ENCODE measurements at places on chromosomes 1 and 21.

GRCh38 chr1:20787840-20788795, 1.0 kb upstream of the HP1BP3 start:
- peak; percentile 23 for DNase-seq

DNA sequence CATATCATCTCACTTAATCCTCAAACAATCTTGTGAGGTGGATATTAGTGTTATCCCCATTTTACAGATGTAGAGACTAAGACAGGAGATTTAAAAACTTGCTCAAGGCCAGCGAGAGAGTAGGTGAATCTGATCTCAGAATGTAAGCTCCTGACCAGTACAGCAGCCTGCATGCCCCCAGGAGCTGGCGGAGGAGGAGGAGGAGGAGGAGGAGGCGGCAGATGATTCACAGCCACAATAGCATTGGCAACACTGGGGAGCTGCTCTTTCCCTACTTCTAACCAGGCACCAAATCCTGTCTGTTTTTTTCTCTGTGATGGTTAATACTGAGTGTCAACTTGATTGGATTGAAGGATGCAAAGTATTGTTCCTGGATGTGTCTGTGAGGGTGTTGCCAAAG, 243.2 kb downstream of the ATG4C start:
- DNase-seq: no peak

GRCh38 chr1:210477328-210477924, 148.7 kb downstream of the HHAT start:
- DNase-seq: peak; percentile 8

DNA sequence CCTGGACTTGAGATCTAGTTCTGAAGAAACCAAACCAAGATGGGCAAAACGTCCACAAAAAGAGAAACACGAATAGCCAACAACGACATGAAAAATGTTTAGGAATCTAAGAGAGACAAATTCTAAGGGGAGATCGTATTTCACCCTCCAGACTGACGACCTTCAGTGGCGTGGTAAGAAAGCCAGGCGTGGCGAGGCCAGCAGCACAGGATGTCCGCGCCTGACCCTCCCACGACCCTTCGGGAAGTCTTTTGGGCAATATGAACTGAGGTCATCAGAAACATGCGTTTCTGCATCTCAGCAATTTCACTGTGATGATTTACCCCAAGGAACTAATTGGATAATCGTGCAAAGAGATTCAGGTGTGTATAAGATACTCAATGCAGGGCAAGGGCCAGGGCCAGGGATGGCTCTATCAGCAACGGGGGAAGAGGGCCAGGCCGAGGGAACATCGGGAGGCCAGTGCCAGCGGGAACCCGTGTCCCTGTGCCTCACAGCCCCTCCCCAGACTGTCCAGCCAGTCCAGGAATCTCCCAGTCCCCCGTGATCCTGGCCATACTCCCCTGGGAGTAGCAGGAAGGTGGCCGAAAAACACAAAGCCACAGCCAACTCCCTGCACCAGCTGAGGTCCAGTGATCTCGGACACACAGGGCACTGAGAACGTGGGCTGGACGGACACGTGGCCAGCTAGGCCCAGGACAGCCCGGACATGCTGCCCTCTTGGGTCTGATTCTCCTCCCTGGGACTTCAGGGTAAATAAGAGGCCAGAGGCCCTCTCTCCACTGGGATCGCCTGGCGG, 53.6 kb upstream of the ADARB1 start:
- DNase-seq: no peak

- no peak for DNase-seq
Measured at GRCh38 chr1:60874718-60875117, 207.6 kb upstream of the NFIA start.

DNA sequence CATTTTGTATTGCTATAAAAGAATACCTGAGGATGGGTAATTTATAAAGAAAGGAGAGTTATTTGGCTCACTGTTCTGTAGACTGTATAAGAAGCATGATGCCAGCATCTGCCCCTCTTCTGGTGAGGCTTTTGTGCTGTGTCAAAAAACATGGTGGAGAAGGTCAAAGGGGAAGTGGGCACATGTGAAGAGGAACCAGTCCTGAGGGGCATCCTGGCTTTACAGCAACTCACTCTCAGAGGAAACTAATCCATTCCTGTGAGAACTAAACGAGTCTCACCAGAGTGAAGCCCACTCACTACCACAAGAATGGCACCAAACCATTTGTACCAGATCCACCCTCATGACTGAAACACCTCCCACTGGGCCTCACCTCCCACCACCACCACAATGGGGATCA, 18.8 kb upstream of the SELP start:
- no peak for DNase-seq

- no peak for DNase-seq
Measured at GRCh38 chr1:44616284-44616990, 57.8 kb downstream of the TMEM53 start.

GRCh38 chr21:42579456-42580075, 65.9 kb downstream of the SLC37A1 start:
- DNase-seq: no peak

DNA sequence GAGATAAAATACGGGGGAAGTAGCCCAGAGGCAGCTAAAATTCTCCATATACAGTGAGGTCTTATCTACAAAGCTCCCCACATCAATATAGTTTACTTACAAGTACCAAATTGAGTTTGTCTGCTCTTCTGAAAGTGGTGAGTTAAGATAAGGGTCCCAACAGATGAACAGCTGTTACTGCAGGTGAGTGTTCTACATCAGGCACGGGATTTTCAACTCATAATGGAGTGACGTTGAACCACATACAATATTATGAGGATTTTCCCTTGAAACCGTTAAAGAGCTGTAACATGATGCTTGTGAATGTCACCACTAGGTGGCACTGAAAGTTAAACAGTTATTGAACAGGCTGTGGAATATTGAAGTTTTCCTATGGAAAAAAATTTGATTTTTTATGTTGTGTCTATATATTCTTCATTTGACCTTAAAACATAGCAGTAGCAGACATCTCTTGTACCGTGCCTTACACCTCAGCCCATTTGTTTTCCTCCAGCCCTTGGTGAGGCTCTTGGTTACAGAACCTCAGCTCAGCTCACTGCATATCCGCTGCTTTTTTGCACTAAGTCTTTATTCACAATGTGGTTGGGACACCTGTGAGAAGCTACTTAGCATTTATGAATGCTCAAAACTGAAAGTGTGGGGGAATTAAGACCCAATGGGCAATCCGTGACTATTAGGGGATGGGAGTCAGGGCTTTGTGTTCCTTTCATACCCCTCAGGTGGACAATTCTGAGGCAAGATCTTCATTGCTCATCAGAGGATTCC, 23.2 kb downstream of the CD1D start:
- no peak for DNase-seq

DNA sequence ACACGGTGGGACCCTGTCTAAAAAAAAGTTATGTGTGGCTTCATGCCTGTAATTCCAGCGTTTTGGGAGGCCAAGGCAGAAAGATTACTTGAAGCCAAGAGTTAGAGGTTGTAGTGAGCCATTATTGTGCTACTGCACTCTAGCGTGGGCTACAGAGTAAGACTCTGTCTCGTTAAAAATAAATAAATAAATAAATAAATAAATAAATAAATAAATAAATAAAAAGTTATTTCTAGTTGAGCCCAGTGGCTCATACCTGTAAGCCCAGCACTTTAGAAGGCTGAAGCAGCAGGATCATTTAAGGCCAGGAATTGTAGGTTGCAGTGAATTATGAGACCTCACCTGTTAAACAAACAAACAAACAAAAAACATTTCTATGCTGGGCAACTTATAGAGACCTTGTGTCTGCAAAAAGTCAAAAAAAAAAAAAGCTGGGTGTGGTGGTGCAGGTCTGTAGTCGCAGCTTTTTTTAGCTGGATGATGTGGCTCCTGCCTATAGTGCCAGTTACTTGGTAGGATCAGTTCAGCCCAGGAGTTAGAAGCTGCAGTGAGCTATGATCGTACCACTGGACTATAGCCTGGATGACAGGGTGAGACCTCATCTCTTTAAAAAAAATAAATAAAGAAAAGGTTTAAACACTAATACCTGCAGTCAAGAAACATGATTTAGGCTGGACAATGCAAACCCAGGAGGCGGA, 25.6 kb downstream of the GON4L start:
- no peak for DNase-seq

- DNase-seq: peak; percentile 92
Measured at GRCh38 chr1:161367684-161368400, at the start of gene CFAP126. TSS of gene CFAP126 (minus strand) at chr1:161367876. CDS start at chr1:161367868, 8 bp downstream.

DNA sequence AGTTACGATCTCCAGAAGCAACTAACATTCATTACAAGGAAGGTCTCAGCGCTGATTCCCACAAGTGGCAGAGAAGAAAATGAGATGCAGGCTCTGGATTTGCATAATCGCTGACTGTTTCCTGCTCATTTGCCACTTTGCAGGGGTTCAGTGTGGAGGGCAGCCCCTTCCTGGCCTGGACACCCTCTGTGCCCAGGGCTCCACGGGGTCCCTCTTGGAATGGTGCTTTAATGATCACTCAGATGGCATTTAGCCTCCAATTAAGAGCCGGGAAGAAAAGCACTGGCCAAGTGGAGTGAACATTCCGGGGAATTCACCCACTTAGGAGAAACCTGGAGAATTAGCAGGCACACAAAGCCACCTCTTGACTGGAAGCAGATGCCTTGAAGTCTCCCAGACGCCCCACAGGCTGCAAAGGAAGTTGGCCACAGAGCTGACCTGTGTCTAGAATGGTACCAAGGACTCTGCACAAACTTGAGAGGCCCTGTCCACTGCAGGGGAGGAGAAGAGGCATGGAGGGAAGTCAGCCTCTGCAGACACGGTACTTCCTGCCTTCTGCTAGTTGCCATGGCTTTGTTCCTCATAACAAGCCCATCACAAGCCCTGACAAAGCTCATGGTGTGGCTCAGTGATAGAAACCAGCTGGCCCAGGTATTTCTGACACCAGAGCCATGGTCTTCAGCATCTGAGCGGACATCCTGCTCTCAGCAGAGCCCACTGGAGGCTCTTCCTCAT, 157.2 kb downstream of the KAZN start:
- DNase-seq: no peak

DNA sequence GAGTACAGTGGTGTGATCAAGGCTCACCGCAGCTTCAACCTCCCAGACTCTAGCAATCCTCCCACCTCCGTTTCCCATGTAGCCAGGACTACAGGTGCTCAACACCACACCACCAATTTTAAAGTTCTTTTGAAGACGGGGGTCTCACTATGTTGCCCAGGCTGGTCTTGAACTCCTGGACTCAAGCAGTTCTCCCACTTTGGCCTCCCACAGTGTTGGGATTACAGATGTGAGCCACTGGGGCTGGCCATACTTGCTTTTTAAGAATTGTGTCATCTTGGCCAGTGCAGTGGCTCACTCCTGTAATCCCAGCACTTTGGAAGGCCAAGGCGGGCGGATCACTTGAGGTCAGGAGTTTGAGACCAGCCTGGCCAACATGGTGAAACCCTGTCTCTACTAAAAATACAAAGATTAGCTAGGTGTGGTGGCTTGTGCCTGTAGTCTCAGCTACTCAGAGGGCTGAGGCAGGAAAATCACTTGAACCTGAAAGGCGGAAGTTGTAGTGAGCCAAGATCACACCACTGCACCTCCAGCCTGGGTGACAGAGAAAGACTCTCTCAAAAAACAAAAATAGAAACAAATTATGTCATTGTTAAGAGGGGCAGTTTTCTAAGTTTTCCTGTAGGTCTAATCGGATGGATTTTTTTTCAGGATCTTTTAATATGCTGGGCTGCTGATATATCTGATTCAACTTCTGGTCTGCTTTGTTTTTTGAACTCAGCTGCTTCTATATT, 18.7 kb downstream of the AK4 start:
- no peak for DNase-seq

- DNase-seq: no peak
Measured at GRCh38 chr21:33058527-33058926, 11.4 kb upstream of the OLIG1 start.

DNA sequence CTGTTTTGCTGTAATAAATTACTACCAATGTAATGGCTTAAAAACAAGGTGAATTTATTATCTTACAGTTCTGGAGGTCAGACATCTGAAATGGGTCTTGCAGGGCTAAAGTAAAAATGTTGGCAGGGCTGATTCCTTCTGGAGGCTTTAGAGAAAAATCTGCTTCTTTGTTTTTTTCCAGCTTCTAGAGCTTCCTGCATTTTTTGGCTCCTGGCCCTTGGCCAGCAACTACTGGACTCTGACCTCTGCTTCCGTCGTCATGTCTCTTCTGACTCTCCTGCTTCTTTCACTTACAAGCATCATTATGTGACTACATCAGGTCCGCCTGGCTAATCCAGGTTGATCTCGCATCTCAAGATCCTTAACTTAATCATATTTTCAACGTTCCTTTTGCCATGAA, 350.9 kb downstream of the S1PR1 start:
- DNase-seq: no peak

DNA sequence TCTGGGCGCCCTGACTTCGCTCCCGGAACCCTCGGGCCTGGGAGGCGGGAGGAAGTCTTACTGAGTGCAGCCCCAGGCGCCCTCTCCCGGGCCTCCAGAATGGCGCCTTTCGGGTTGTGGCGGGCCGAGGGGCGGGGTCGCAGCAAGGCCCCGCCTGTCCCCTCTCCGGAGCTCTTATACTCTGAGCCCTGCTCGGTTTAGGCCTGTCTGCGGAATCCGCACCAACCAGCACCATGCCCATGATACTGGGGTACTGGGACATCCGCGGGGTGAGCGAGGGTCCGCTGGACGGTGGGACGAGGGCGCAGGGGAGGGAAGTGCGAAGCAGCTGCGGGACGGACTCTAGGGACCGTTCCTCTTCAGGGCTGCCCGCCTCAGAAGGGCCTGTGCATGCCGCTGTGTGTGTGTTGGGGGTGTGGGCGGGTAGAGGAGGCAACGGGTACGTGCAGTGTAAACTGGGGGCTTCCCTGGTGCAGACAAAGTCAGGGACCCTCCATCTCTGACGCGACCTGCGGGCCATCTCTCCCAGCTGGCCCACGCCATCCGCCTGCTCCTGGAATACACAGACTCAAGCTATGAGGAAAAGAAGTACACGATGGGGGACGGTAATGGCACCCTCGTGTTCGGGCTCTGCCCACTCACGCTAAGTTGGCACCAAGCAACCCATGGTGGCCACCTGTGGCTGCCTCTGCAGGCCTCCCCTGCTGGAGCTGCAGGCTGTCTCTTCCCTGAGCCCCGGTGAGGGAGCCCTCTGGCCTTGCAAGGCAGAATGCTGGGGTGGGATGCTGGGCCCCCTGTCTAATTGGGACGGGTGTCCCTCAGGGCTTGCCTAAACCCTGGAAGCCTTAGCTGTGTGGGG, at the start of gene GSTM1:
TSS of gene GSTM1 (plus strand) at position 177 of the 859 bp plus-strand sequence. CDS start at position 234, 57 bp downstream.
- peak; percentile 64 for DNase-seq

- DNase-seq: peak; percentile 76
Measured at GRCh38 chr1:94727846-94728715, 92.1 kb upstream of the SLC44A3 start.

All from hepatic stellate cell (primary cell).